ENCODE measurements at places on chromosomes 3 and 15.

DNA sequence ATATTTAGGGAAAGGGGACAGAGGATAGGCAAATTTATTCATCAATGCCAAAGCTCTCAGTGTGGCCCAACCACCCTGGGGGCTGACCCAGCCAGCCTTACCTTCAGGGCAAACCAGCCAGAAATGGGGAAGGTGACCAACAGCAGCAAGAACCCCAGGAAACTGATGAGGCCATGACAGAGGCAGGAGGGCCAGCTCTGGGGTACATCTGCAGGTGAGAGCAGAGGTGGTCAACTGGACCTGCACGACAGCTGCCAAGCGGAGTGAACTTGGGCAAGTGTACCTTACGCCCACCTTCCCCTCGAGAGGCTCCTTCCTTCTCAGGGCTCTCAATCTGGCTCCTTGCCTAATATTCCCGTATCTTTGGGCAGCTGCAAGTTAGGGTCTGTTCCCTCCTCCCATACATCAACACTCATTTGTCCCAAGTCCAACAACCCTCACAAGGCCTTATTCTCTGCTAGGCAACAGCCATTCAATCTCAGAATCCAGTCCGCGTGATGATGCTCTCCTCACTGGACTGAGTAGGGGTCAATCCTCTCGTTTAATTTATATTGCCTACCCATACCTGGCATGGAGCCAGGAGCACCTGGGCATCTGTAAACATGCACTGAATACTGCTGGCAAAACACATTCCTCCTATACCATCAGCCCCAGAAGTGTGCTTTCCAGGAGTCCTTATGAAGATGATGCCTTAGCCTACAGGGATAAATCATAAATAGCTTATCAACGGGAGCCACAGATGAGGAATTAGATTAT lies 1.7 kb downstream of the STOML1 start:
- DNase-seq = peak; percentile 72

- DNase-seq = no peak
Measured at GRCh38 chr3:21484828-21485144, 266.2 kb downstream of the ZNF385D start.

DNA sequence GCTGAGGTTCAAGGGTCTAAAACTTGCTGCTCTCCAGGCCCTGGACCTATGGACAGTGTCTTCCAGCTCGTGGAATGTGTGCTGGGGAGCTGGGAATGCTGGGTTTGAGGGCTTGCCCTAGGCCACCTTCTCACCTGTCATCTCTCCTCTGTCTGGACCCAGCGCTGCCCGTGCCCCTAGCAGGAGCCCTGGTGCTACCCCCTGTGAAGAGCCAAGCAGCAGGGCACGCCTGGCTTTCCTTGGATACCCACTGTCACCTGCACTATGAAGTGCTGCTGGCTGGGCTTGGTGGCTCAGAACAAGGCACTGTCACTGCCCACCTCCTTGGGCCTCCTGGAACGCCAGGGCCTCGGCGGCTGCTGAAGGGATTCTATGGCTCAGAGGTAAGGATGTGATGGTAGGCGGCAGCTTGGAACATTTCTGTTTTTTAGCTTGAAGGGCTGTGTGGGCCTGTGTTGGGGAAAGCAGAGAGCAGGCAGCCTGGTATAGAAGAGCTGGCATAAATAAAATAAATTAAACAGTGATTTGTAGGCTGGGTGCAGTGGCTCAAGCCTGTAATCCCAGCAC lies 5.1 kb downstream of the CHRD start:
- DNase-seq = no peak

DNA sequence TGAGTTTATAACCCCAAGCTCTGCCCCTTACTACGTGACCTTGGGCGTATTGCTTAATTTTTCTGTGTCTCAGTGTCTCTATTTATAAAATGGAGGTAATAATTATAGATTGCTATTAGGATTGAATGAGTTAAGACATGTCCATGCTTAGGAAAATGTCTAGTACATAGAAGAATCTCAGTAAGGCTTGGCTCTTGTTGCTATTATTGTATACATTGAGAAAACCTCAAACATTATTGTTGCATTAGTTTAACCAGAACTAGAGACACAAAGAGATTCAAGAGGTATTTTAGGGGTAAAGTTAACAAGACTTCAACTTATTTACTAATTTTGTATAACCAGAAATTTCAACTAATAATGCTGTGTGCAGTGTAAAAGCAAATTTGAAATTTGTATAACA lies 66.7 kb downstream of the MEF2A start:
- no peak for DNase-seq

DNA sequence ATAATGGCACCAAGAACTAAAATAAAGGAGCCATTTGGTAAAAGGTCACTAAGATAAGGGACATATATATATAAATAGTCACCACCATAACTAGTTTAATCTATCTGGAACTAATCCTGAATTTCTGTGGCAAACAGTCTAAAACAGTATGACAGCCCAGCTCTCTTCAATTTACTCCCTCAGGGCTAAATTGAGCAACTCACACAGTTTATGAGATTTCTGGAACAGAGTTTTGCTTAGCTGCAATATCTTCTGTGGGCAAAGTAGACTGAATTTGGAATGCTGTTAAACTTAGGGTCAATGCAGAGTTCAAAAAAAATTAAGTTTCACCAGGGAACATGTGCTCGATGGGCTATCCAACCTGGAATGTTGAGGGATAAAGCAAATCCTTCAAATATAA lies 70.1 kb upstream of the VEPH1 start:
- DNase-seq = no peak

DNA sequence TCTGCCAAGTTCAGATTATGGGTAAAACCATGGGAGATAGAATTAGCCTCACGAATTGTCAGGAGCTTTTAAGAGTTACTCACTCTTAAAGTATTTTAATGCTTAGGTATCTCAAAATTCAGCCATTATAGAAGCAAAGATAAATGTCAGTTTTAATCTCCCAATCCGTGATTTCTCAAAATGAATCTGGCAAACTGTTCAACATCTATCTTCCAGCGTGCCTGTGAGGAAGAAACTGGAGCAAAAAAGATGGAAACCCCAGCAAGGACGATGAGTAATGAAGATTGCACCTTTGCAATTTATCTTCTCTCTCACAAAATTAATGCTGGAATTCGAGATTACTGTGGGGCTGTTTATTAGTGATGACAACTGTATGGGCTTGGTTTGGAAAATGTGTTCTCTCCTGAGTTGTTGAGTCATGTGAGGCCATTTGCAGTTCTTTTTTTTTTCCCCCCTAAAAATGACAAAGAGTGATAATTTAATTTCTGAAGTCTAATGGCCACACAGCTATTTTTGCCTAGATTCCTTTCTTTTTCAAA lies 70.5 kb downstream of the PYDC2 start:
- no peak for DNase-seq

DNA sequence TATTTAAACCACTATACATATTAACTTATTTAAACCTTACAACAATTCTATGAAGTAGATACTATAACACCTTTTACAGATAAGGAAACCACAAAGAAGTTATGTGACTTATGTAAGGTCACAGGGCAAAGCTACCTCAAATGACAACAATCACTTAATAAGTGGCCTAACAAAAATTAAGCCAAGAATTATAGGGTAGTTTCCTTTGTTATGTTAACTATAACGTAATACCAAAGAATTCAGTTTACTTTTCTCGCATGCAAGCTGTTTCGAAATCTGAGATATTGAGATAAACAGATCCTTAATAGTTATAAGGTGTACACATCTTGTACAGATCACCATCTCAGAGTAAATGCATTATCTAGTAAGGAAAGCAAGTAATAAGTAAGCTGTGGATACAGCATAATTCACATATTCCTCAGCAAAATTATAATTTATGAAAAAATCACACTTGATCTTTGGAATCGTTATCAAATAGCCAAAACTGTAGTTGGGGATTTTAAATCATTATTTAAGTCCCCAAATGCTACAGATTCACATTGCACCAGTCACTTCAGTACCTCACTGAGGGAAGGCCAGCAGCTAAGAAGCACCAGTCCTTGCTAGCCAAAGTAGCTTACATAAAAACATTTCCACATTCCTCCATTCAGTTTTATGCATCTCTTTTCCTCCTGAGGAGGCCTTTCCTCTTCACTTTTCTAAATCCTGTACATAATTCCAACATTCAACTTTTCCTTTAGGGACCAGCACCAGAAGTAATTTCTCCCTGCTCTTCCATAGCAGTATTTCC lies 226.8 kb downstream of the TBC1D5 start:
- no peak for DNase-seq

- peak; percentile 42 for DNase-seq
Measured at GRCh38 chr3:176513604-176514003, 683.7 kb downstream of the TBL1XR1 start.
